ENCODE measurements at places on chromosomes 11 and 22.

- DNase-seq, result no peak
Observed at GRCh38 chr22:30884211-30885000, 84.2 kb downstream of the MORC2 start.

GRCh38 chr22:17984114-17984513 lies 40.2 kb downstream of the MICAL3 start:
- no peak for DNase-seq

GRCh38 chr11:104926771-104927611 lies 28.7 kb upstream of the CASP12 start:
- DNase-seq, result no peak

GRCh38 chr11:74681686-74682651 lies 49.3 kb downstream of the CHRDL2 start:
- DNase-seq, result no peak

- DNase-seq, result no peak
Observed at GRCh38 chr11:102760344-102761035, 19.9 kb downstream of the MMP10 start.

- DNase-seq, result no peak
Observed at GRCh38 chr11:86637988-86638387, 34.4 kb downstream of the ME3 start.

- DNase-seq, result no peak
Observed at GRCh38 chr22:38849811-38850210, 6.0 kb upstream of the NPTXR start.

GRCh38 chr11:93476796-93477195 lies 66.4 kb downstream of the SMCO4 start:
- no peak for DNase-seq

DNA sequence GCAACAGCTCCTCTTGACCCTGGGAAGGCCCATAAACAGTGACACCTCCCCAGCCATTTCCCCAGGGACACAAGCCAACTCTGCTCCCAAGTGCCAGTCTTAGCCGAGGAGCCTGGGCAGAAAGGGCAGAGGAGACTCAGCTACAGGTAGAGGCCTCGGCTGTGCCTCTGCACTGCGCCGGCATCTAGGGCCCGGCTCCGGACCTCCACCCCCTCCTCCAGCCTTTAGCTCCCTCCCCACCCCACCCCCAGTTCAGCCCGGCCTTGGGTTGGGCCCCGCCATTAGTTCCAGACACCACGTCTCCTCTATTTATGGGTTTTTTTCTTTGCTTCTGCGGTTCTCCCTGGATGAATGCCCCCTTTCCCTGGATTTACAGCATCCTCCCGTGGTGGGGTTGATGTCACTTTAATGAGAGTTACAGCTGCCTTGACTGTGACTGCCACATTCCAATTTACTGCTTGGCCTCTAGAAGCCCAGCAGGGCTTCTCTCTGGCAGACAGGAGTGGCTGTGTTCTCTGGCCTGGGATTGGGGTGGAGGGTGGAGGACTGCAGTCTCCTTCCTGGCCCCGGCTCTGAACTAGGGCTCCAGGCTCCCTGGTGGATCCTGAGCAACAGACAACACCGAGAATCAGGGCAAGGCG lies 13.5 kb upstream of the OAF start:
- DNase-seq, result no peak

- DNase-seq, result no peak
Observed at GRCh38 chr11:62575837-62576236, 2.1 kb upstream of the EEF1G start.

- no peak for DNase-seq
Observed at GRCh38 chr11:86372041-86372440, 2.6 kb upstream of the CCDC81 start.

DNA sequence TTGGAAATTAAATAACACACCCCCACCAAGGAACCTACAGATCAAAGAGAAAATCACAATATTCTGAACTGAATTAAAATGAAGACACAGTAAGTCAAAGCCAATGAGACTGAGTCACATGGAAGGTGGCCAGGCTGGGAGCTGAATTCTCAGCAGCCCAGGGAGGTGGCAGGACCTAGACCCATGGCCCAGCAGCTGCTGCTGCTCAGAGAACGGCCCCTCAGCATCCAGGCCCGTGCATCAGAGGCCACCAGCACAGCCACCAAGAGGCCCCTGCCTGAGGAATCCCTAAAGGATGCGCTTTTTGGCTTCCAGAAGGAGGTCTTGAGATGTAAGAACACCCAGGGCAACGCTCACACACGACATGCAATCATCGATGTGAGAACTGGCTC lies 35.0 kb downstream of the TBX1 start:
- DNase-seq, result no peak

DNA sequence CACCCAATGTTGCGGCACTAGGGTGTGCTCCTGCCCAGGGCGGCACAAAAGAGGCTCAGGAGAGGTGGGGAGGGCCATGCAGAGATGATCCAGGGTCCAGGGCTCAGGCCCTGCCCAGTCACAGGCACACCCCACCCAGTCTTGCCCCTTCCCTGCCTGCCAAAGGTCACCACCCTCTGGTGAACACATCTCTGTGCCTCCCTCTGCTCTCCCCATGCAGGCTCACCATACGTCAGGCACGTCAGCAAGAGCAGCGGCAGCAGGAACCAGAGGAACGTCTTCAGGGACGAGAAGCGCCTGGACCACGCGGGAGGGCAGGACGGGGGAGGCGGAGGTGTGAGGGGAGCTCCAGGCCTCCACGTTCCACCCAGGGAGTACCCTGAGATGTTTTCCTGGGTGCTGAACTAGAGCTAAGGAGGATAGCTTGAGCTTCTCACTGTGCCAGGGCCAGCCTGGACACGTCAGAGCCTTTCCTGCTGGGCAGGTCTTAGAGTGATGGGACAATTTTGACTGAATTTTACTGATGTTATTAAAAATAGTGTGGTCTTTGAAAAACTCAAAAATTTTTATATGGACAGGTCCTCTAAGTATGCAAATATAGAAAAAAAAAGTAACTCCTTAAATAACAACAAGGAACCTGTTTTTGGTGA lies 7.2 kb downstream of the SUN2 start:
- DNase-seq, result no peak

DNA sequence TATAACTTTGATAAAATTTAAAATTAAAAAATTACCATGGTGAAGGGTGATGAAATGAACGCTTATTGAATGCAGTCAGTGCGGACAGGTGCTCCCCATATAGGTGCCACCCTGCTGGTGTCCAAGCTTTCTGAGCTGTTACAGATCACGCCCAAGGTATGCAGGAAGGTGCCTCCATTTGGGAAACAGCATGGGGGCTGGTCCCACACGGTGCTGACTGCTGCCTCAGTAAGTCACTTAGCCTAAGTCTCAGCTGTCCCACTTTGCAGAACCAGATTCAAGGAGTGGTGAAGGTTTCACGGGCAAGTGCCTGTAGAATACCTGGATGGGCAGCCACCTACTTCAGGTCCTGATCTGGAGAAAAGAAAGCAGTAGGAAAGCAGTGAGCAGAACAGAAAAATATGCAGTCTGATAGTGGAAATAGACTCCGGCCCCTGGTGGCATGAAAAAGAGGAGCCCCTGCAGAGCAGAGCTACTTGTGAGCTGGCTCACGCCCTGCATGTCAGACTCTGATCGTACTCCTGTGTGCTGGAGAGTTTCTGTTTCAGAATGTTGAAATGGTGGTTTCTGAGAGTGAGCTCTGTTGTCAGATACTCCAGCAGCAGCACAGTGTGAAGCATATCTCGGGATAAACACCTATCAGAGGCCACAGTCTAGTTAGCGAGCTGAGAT lies 33.2 kb downstream of the ADORA2A start:
- no peak for DNase-seq

- no peak for DNase-seq
Observed at GRCh38 chr11:114075891-114076441, 16.5 kb downstream of the ZBTB16 start.

GRCh38 chr11:70694371-70694770 lies 296.0 kb downstream of the CTTN start:
- DNase-seq, result no peak

- DNase-seq, result no peak
Observed at GRCh38 chr11:115287266-115287665, 216.9 kb downstream of the CADM1 start.

GRCh38 chr22:22983816-22984215 lies 86.5 kb upstream of the GNAZ start:
- DNase-seq, result no peak

GRCh38 chr11:75351541-75351790 lies at the start of gene ARRB1:
Gene ARRB1, minus strand, starts transcription at chr11:75351661. Its CDS starts 54 bp downstream, at chr11:75351607.
- DNase-seq, result no peak

DNA sequence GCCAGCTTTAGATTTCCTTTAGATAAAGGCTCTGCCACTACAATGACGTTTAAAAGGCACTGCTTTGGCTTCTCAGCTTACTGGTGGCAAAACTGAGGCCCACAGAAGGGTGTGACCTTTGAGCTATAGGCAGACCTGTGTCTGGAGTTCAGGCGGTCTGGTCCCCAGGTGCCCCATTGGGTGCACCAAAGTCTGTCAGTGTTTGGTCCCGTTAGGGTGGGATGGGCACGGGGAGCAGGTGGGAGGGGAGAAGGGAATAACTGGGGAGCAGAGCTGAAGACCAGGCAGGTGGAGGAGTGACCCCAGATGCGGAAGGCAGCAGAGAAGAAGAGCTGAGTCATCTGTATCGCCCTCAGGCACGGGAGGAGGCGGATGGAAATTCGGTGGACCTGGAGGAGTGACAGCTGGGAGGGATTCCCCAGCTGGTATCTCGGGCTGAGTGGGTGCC lies 45.3 kb upstream of the GCAT start:
- DNase-seq, result no peak

DNA sequence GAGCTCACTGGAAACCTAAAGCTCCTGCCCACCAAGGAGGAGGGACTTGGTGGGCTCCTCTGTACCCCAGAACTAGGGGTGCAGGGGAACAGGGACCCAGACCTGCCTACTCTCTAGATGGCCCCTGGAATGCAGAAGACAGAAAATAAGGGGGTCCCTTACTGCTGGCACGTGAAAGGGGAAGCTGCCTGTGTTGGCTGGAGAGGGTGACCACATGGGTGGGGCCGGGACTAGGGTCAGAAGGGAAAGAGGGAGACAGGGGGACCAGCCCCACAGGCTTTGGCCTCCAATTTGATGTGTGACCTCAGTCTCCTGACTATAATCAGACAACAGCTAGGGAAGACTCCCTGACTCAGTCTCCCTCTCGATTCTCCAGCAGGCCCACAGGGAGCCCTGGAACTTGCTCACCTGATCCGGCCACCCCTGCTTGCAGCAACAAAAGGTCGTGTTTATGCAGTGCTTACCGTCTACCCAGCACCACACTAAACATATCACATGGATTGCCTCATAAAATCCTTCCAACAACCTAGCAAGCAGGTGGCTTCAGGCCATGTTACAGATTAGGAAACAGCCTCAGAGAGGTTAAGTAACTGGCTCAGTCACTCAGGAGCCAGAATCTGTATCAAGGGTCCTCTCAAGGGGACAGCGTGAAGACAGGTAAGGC lies 10.2 kb downstream of the ARAP1 start:
- DNase-seq, result no peak

DNA sequence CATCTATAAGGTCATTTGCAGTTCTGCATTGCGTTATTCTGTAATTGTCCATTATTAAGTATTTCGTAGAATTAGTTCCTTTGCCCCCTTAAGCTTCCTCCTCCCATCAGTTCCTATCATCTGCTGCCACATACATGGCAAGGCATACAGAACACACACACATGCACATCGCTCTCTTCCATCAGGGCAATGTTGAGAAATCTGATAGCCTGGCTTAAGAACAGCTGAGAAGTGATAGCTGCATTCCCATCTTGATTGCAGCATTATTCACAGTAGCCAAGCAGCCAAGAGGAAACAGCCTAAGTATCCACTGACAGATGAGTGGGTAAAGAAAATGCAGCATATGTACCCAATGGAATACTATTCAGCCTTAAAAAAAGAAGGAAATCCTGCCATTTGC lies 186.8 kb upstream of the CADM1 start:
- DNase-seq, result no peak

- DNase-seq, result no peak
Observed at GRCh38 chr11:68010090-68011041, at the start of gene ALDH3B1. Gene ALDH3B1, plus strand, starts transcription at chr11:68010327. Its CDS starts 4,971 bp downstream, at chr11:68015298.

DNA sequence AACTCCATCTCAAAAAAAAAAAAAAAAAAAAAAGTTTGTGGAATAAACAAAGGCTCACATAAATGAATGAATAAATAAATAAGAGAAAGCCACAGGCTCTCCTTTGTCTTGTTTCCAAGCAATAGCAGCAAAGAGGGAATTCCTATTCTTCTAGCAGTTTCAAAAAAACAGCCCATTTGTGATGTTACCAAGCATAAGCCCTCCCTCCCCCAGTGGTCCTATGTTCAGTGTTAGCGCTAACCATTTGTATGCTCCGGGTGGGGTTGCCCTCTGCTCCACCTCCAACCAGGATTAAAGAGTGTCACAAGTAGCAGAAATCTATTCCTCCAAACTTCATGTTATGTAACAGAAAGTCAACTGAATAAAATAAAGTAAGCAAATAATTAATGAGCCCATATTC lies 1215.0 kb upstream of the TENM4 start:
- DNase-seq, result no peak

GRCh38 chr11:16603245-16603644 lies 135.2 kb upstream of the C11orf58 start:
- DNase-seq, result no peak

DNA sequence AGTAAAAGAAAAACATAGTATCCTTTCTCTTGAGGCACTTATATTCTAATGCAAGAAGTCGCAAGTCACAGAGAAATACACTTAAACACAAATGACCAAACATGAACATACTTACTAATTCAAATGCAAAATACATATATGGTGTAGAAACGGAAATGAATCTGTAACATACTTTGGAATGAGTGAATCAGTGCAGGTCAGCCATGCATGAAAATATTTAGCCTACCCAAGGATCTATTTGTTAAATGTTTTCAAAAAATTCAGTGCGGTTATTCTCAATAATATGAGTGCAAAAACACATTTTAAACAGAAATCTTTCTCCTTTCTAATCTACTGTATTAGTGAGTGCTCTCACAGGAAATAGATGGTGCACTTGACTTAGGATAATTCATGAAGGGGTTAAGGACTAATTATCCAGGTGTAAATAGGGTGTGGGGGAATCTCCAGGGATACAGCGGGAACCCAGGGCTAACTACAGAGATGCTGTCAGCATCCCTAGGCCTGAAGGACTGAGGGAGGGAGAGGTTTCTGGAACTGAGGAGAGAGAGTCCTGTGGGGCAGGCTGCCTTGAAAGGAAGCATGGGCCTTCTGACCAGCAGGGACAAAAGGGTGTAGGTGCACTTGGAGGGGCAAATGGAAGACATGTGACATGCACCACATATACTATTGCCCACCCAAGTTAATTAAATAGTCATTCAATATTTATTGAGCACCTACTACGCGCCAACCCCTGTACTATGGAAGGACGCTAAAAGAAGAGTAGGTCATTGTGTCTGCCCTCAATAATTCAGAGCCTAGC lies 139.2 kb downstream of the MAML2 start:
- no peak for DNase-seq

DNA sequence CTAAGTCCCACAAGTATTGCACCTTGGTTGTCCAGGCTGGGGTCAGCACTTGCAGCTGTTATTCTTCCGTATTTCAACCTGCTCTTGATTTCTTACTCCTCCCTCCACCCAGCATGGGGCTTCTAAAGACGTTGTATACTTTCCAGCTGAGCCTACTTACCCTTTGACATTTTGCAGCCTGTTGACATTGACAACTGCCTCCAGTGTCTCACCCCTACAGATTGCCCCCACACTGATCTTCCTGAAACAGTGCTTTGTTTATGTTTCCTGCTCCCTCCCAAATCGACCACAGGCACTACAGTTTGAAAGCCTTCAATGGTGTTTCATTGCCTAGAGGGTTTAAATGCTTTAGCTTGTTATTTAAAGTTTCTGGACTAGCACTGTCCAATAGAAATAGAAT lies 56.6 kb downstream of the FAM83F start:
- DNase-seq, result no peak

All from activated naive CD4-positive, alpha-beta T cell (primary cell).